Mesendoderm (in vitro differentiated cells): ENCODE measurements at places on chromosomes 3 and 15.
A peak's percentile ranks its signal among the peaks of the same experiment; 100 is the strongest.

- peaks cover 3% of the 10 kb centered on the region for H3K4me1 ChIP-seq
- H3K36me3 ChIP-seq = no peaks in the 10 kb centered on the region
- no peak overlapping the region for H3K27ac ChIP-seq
- DNase-seq = peak; percentile 46
Measured at GRCh38 chr15:28017423-28017924, 81.6 kb downstream of the OCA2 start.

DNA sequence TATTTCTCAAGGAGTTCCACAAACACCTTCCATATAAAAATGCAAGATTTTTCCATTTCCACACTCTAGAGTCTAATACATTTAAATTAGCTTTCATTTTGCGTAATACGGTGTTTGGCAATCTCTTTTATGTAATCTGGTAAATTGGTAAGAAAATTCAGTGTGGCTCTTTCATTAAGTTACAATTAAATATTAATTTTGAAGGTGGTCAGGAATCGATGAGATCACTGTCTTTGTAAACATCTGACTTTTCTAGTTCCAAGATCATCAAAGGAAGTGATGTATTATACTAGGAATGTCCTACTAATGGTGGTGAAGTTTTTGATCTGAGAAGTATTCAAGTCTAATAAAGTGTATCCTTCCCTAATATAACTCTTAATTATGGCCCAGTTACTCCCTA is 1.1 kb upstream of the UTS2B start:
- no peak overlapping the region for H3K27ac ChIP-seq
- H3K36me3 ChIP-seq = no peaks in the 10 kb centered on the region
- peaks cover 10% of the 10 kb centered on the region for H3K4me1 ChIP-seq
- no peak overlapping the region for H3K4me3 ChIP-seq
- no peaks in the 10 kb centered on the region for H3K27me3 ChIP-seq

DNA sequence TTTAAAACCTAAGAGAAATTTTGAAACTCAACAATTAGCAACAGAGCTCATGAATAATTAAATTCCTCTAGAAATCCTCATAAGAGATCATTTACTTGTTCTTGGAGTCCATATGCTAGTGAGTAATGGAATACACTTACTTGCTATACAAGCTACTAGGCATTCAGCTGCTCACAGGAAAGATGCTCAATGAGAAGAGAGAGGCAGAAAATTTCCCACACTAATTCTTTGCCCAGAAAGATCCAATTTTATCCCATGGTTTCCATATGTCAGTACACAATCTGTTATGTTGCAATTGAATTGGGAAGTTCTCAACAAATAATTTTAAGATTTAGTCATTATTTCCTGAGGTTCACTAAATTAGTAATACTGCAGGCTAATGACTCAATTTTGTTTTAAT is 310.4 kb downstream of the RYR3 start:
- no peak for DNase-seq
- H3K36me3 ChIP-seq = no peaks in the 10 kb centered on the region
- H3K27ac ChIP-seq = no peak overlapping the region
- H3K4me3 ChIP-seq = no peak overlapping the region
- H3K4me1 ChIP-seq = no peaks in the 10 kb centered on the region

GRCh38 chr3:46489381-46489780 is 8.4 kb upstream of the RTP3 start:
- H3K4me1 ChIP-seq = peaks cover 4% of the 10 kb centered on the region
- H3K27ac ChIP-seq = no peak overlapping the region
- no peaks in the 10 kb centered on the region for H3K36me3 ChIP-seq
- DNase-seq = no peak
- no peaks in the 10 kb centered on the region for H3K27me3 ChIP-seq

GRCh38 chr15:93102211-93102610 is 13.2 kb upstream of the RGMA start:
- H3K27me3 ChIP-seq = no peaks in the 10 kb centered on the region
- H3K36me3 ChIP-seq = no peaks in the 10 kb centered on the region
- H3K4me1 ChIP-seq = no peaks in the 10 kb centered on the region
- DNase-seq = no peak

- peak overlapping the region; percentile 94 for H3K27ac ChIP-seq
- H3K4me1 ChIP-seq = peaks cover 12% of the 10 kb centered on the region
- DNase-seq = peak; percentile 50
- no peak overlapping the region for H3K4me3 ChIP-seq
- H3K36me3 ChIP-seq = no peaks in the 10 kb centered on the region
Measured at GRCh38 chr15:53833134-53833624, 73.7 kb upstream of the WDR72 start.

DNA sequence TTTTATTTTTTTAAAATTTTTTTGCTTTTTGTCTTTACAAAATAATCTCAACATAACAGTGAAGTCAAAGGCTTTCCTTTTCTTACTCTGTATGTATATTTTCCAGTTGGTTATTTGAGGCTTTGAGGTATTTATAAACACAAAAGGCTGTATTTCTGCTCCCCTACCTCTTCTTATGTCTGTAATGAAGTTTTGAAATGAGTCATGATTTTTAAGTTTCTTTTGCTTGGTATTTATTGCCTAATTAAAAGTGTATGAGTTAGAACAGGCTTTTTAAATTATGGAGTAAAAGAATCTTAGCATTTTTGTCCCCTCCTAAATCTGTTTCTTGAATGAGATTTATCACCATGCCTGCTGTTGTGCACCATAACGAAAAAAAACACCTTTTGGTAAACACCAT is 66.0 kb downstream of the DCUN1D1 start:
- H3K36me3 ChIP-seq = no peaks in the 10 kb centered on the region
- H3K4me3 ChIP-seq = no peak overlapping the region
- no peak for DNase-seq

DNA sequence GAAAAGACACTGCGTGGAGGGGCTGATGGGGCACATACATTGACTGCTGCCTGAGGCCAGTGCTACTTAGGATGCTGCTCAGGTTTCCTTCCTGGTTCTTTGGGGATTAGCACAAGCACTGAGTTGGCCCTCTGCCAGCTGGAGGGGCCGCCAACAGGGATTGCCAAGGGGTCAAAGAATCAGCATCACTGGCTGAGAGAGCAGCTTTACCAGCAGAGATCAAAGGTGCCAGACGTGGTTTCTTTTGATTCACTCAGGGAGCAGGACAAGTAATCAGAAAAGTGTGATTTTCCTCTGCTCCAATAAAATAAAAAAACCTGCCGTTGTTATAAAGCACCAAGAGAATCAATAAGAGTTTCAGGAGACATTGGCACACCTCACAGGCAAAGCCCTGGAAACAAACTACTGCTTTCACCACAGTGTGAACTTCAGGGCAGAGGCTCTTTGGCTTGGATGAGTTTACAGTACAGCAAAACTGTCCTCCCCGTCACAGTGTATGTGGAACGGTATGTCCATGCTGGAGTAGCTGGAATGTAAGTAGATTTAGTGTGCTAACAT is 45.8 kb upstream of the FSIP1 start:
- no peaks in the 10 kb centered on the region for H3K36me3 ChIP-seq
- peak; percentile 45 for DNase-seq
- peaks cover 3% of the 10 kb centered on the region for H3K4me1 ChIP-seq
- no peak overlapping the region for H3K4me3 ChIP-seq
- H3K27ac ChIP-seq = no peak overlapping the region
- no peaks in the 10 kb centered on the region for H3K27me3 ChIP-seq

GRCh38 chr15:48602358-48603122 is 43.0 kb downstream of the FBN1 start:
- DNase-seq = peak; percentile 91
- H3K27me3 ChIP-seq = no peaks in the 10 kb centered on the region
- peaks cover 2% of the 10 kb centered on the region for H3K4me1 ChIP-seq
- no peak overlapping the region for H3K27ac ChIP-seq
- no peak overlapping the region for H3K4me3 ChIP-seq
- no peaks in the 10 kb centered on the region for H3K36me3 ChIP-seq

DNA sequence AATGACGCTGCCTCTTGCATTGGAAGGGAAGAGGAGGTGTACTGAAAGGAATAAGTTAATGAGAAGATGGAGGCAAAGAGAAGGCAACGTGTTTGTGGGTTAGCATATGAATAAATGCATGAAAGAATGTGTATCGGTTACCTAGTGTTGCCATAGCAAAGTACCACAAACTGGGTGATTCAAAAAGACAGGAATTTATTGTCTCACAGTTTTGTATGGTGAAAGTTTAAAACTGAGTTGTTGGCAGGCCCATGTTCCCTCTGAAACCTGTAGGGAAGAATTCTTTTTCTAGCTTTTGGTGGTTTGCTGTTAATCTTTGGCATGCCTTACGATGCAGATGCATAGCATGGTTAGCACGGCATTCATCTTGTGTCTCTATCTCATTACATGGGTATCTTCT is 729.9 kb downstream of the MECOM start:
- DNase-seq = no peak
- H3K27me3 ChIP-seq = no peaks in the 10 kb centered on the region
- no peaks in the 10 kb centered on the region for H3K36me3 ChIP-seq

DNA sequence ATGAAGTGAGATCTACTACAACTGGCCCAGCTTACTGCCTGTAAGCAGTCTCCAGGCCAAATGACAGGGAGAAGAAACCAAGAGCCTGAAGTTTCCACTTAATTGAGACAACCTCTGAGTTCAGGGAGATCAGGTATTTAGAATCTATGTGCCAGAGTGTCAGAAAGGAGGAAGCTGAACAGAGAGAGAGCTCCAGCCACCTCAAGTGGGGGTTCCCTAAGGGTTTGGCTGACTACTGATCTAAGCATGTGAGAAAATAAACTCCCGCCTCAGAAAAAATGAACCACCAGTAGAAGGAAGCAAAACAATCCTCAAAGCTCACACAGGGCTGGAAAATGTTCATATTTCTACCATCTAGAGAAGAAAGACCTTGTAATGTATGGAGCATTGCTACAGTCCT is 25.0 kb downstream of the ADAM10 start:
- no peak overlapping the region for H3K27ac ChIP-seq
- H3K4me1 ChIP-seq = no peaks in the 10 kb centered on the region
- no peak overlapping the region for H3K4me3 ChIP-seq
- no peaks in the 10 kb centered on the region for H3K27me3 ChIP-seq

- no peak overlapping the region for H3K4me3 ChIP-seq
- no peaks in the 10 kb centered on the region for H3K27me3 ChIP-seq
- DNase-seq = no peak
- peaks cover 22% of the 10 kb centered on the region for H3K36me3 ChIP-seq
- no peak overlapping the region for H3K27ac ChIP-seq
Measured at GRCh38 chr3:32882603-32883025, 64.8 kb downstream of the TRIM71 start.

- H3K27me3 ChIP-seq = no peaks in the 10 kb centered on the region
- DNase-seq = no peak
- no peaks in the 10 kb centered on the region for H3K4me1 ChIP-seq
- H3K36me3 ChIP-seq = no peaks in the 10 kb centered on the region
- no peak overlapping the region for H3K4me3 ChIP-seq
Measured at GRCh38 chr3:78670746-78671145, 1097.1 kb downstream of the ROBO1 start.

- no peak for DNase-seq
- H3K36me3 ChIP-seq = no peaks in the 10 kb centered on the region
- no peaks in the 10 kb centered on the region for H3K4me1 ChIP-seq
- no peaks in the 10 kb centered on the region for H3K27me3 ChIP-seq
Measured at GRCh38 chr3:133041524-133041829, 3.3 kb downstream of the TMEM108 start.

DNA sequence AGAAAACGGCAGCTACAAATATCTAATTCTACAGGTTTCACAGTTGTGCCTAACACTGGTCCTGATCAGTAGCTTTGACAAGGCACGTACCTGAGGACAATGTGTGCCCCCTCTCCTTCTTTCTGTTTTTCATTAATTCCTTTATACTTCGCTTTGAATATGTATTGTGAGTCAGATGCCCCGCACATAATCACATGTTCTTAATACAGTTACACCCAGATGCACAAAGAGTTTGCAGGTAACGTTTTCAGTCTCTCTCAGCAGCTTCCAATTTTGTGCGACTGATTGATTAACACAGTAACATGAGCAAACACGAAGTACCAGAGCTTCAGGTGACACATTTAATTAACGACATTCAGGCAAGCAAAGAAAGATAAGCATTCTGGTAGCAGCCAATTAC is 209.8 kb upstream of the ZPLD1 start:
- no peaks in the 10 kb centered on the region for H3K4me1 ChIP-seq
- no peak overlapping the region for H3K4me3 ChIP-seq
- H3K36me3 ChIP-seq = no peaks in the 10 kb centered on the region
- H3K27ac ChIP-seq = no peak overlapping the region

- H3K4me3 ChIP-seq = no peak overlapping the region
- H3K4me1 ChIP-seq = no peaks in the 10 kb centered on the region
- no peaks in the 10 kb centered on the region for H3K27me3 ChIP-seq
Measured at GRCh38 chr15:86842199-86842598, 762.5 kb downstream of the AGBL1 start.

DNA sequence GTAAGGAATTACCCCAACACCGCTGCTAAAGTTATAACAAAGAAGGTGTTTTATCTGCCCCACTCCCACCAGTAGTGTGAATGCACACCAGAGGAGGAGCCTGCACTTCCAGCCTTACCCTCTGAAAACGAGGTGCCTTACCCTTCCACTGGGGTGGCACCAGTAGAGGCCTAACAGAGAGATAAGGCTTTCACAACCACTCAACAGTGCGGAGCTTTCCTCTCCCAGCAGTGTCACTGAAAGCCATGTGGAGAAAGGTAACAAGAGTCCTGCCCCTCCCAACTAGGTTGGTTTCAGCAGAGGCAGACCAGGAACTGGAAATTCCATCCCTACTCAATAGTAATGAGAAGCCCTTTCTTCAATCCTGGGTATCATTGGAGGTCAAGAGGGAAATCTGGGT is 539.2 kb downstream of the VGLL3 start:
- no peak overlapping the region for H3K27ac ChIP-seq
- DNase-seq = peak; percentile 12
- no peaks in the 10 kb centered on the region for H3K27me3 ChIP-seq

- no peaks in the 10 kb centered on the region for H3K36me3 ChIP-seq
- no peak overlapping the region for H3K27ac ChIP-seq
- H3K27me3 ChIP-seq = no peaks in the 10 kb centered on the region
Measured at GRCh38 chr15:36898536-36899126, 201.7 kb downstream of the MEIS2 start.

DNA sequence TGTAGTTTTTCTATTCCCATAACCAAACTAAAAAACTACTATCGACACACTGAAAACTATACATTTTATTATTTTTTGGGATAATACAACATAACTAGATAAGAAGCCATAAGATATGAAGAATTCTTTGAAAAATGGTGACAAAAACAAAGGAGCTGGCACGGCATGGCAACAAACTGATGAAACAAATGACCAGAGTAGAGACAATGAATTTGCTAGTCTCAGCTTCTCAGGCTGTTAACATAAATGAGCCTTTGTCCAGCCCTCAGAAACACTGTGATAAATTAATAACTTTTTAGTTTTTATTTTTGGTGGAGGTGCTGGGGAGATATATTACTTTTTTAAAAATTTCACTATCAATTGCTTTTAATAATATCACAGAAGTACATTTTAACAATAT is 100.7 kb downstream of the SMARCC1 start:
- no peak for DNase-seq
- H3K4me3 ChIP-seq = no peak overlapping the region
- peaks cover 8% of the 10 kb centered on the region for H3K36me3 ChIP-seq
- H3K27me3 ChIP-seq = no peaks in the 10 kb centered on the region
- no peaks in the 10 kb centered on the region for H3K4me1 ChIP-seq

- no peak overlapping the region for H3K4me3 ChIP-seq
- no peaks in the 10 kb centered on the region for H3K4me1 ChIP-seq
- no peak overlapping the region for H3K27ac ChIP-seq
- H3K36me3 ChIP-seq = no peaks in the 10 kb centered on the region
- peaks cover 36% of the 10 kb centered on the region for H3K27me3 ChIP-seq
Measured at GRCh38 chr3:196965112-196965803, 3.4 kb downstream of the PIGZ start.

GRCh38 chr3:40490916-40491315 is 14.0 kb downstream of the ZNF619 start:
- H3K36me3 ChIP-seq = peaks cover 9% of the 10 kb centered on the region
- no peaks in the 10 kb centered on the region for H3K27me3 ChIP-seq
- no peak for DNase-seq
- no peak overlapping the region for H3K4me3 ChIP-seq
- no peak overlapping the region for H3K27ac ChIP-seq
